ENCODE measurements at places on chromosomes 2 and 18.

DNA sequence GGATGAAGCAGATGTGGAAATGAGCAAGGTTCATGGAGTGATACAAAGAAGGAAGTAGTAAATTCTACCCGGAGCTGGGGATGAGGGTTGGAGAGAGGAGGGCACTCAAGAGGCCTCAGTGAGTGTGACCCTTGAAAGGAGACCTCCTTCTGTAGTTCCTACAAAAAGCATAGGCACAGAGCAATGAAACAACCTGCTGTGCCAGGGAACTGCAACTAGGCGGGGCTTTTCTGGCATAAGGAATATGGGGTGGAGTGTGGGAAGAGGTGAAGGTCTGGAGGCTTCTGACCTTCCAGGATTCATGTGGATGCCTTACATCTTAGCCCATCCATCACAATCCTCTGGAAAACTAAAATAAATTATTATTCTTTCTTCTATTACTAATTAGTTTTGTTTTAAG, 25.5 kb upstream of the PGAP1 start:
- DNase-seq: no peak

GRCh38 chr18:66560094-66560493, 43.8 kb downstream of the CDH19 start:
- no peak for DNase-seq

- no peak for DNase-seq
Measured at GRCh38 chr2:238695538-238695937, 152.3 kb upstream of the TWIST2 start.

DNA sequence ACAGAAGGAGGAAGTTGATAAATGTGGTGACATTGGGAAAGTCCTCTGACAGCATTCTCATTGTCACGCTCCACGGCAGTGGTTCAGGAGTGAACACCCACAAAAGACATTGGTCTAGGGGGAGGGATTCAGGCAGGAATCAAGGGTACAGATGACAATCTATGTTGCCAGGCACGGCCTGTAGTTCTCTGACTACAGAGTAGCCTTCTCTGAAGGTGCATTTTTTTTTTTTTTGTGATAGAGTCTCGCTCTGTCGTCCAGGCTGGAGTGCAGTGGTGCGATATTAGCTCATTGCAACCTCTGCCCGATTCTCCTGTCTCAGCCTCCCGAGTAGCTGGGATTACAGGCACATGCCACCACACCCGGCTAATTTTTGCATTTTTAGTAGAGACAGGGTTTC, 7.4 kb upstream of the MOB1A start:
- no peak for DNase-seq

DNA sequence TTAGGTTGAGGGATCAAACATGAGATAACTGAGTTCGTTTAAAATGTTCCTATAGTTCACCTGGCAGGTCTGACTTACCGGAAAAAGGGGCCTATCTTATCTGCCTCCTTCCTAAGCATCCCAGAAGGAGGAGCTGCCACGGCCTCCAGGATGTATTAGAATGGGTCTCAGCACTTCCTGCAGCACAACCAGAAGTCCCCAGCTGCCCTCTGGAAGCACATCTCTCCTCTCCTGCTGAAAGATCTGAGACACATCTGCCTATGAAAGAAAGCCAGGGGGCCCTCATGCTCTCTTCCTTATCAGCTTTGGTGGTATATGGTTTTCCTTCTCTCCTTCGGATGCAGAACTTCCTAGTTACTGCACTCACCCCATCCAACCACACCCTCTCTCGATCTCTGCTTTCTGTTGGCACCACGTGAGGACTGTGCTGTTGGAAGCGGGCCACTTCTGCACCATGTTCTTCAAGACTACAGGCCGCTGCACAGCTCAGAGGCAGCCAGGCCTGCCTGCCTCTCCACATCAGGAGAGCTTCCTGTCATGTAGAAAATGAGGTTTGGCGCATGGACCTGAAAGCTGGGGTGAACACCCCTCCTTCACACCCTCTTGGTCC, 6.5 kb downstream of the IGFBP5 start:
- DNase-seq: no peak

DNA sequence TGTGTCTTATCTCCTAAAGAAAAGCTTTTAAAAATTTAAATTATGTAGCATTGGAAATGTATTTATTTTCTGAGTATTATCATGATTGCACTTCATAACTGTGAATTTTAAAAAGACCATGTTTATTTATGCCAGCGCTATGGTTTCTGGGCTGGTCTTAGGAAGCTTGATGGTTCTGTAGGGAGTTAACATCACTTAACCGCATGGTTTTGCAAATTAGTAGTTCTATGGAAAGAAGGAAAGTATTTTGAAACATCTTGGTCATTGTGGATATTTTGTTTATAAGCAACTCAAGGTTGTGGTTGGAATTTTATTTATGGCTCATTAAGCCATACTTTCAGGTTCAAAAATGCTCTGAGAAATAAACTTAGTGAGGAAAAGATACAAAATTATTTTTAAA, 549.4 kb downstream of the STK39 start:
- DNase-seq: no peak

GRCh38 chr2:101500180-101500579, 25.3 kb upstream of the RFX8 start:
- DNase-seq: no peak

DNA sequence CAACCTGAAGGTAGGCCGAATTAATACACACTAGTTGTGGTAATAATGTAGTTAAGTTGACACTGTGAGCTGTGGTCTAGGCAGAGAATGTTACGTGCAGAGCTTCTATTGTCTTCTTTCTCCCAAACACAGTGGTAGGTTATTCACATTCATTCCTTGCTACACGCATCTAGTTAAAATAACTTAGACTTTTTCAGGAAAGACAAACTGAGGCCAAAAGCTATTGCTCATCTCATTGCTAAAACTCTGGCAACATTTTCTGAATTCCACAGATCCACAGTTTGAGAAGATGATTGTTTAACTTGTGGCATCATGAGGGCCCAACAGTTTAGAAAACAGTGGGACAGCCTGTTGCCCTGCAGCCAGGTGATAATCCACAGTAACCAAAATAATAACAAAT, 850.4 kb upstream of the FSHR start:
- no peak for DNase-seq

DNA sequence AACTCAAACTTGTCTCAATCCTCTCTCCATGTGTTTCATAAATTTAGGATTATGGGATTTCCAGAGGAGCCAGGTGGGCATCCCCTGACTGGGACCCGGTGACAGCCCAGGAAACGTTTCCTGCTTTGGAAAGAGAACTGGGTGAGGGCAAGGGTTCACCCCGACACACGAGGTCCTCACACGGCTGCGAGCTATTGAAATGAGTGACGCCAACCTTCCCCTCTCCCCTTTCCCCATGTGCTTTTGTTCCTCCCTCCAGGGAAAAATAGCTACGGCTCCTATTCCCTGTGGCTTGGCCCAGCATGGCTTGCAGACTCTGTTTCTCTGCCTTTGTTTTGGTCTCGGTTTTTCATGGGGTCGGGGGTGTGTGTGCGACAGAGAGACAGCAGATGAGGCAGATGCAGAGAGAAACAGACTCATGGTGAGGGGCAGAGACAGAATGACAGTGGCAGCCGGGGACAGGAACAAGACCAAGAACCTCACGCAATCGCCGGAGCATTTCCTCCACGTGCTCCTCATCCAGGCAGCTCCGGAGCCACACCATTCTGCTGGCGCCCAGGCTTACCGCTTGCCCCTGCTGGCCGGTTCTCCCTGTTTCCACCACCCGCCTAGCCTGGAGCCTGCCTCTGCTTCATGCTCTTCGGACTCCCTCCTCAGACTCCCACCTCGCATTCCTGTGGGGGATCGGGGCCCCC, 238.5 kb downstream of the DYSF start:
- no peak for DNase-seq

DNA sequence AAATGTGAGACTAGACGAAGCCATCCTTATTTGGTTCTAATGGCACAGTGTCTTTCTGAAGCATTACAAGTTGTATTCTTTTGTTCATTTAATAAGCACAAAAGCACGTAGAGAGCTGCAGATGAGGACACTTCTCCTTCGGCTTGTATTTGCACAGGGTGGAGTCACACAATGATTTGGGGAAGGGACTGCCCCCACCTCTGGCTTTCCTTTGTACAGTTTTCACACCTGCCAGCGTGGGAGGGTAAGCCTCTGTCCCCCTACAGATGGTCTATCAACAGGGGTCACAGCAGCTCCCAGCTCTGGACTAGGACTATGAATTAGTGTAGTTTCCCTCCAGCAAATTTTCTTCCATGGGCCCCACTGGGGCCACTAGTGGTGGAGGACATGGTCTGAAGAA, 108.2 kb upstream of the KLHL14 start:
- DNase-seq: no peak

GRCh38 chr2:32274289-32274688, 3.4 kb upstream of the YIPF4 start:
- DNase-seq: no peak

DNA sequence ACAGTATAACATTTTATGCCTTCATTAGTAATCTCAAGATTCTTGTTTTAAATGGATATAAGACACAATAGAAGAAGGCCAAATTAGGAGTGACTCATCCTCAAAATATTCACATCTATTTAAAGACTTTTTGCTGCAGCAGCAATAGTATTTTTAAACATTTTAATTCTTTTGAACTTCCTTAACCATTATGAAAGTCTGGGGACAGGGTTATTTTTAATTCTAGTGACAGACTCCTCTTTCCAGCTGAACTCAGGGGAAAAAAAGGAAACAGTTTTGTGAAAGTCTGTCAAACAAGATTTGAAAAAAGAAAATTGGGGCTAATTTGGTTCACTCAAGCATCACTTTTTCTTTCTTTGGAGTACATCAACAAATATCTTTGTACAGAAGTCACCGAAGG, 541.8 kb downstream of the NUP35 start:
- no peak for DNase-seq

GRCh38 chr2:187266147-187266546, 181.9 kb downstream of the CALCRL start:
- no peak for DNase-seq

- no peak for DNase-seq
Measured at GRCh38 chr2:68032702-68033101, 30.1 kb downstream of the C1D start.

GRCh38 chr2:187569571-187569970, 15.3 kb upstream of the TFPI start:
- DNase-seq: no peak

GRCh38 chr2:109133746-109134145, 4.7 kb downstream of the SH3RF3 start:
- no peak for DNase-seq

DNA sequence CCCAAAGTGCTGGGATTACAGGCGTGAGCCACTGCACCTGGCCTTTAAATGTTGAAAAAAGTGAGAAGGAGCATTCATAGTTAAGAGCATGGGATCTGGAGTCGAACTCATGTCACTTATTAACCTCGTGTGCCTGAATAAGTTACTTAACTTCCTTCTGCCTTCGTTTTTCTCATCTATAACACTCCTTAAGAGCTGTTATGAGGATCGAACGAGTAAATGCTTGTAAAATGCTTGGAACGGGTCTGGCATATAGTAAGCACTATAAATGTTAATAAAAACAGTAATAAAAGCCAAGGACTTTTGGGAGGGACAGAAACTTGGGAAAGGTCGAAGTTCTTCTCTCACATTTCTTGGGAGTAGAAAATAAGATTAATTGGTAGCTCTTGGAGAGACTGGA, 40.8 kb downstream of the RAB10 start:
- no peak for DNase-seq

GRCh38 chr2:219620546-219620945, 6.9 kb upstream of the SLC4A3 start:
- DNase-seq: no peak

DNA sequence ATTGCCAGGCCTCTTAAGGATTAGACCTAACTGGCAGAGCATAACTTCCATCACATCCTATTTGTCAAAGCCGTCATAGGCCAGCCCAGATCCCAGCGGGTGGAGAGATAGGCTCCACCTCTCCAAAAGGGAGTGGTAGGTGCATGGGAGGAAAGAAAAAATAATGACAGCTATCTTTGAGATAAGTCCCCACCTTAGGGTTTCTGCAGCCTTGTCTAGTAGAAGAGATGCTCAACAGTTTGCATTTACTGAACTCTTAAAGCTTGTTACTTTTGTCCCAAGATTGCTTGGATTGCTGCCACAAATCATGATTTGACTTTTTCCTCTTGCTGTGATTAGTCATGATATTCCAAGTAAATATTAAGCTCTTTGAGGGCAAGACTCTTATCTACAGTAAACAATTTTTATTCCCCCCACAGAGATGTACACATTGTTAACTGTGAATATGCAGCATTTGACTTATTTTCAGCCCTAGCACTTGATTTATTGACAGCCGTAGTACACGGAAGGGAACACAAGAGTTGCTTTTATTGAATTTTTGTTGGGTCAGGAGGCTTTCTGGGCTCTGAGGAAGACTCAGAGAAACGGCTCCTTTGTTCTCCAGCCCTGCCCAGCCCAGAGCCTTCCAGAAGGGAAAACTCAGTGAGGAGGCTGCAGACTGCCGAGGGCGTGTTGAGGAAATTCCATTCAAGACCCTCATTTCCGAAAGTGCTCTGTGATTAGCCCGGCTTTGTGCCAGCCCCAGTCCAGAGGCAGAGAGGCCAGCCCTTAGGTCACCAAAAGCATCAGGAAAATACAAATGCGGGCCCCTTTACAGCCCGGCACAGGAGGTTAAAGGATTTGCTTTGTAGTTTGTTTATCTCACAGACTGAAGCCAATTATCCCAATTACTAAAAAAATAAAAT, 75.5 kb upstream of the ZNF532 start:
- DNase-seq: no peak

GRCh38 chr2:54504866-54505265, 48.7 kb downstream of the SPTBN1 start:
- no peak for DNase-seq

GRCh38 chr2:197706839-197707207, 1.7 kb downstream of the MARS2 start:
- DNase-seq: no peak

DNA sequence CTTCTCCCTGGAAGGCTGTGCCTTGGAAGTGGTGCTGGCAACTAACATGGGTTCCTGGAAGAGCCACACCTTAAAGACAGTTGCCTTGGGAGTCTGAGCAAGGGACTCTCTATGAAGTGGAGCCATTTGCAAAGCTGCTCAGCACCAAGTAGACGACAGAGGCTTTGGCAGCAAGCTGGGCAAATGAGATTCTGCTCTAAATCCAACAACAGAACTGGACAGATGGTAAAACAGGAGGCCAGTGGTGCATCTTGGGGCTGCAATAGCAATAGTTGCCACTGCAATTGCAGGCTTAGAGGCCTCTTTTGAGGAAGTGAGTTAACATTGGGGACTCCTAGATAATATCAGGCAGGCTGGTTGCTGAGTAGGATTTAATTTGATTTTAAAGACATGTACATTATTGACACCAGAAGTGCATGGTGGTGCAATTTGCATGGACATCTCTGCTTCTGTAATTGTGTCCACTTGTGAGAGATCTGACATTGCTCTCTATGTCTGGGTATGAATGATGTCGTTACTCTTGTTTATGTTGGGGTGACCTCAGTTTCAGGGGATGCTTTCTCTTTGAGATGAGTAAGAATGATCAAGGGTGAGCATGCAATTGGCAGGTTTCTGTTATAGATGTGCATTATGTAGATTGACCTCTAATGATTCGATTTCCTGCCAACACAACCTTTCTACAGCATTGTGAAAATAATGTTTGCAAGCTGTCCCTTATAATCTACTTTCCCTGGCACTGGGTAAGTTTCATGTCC, 568.3 kb upstream of the MEX3C start:
- no peak for DNase-seq

- no peak for DNase-seq
Measured at GRCh38 chr2:206287197-206287596, 12.7 kb downstream of the ZDBF2 start.

Measured in H54 (cell line).